ENCODE measurements at places on chromosomes 2 and 18.
A peak's percentile ranks its signal among the peaks of the same experiment; 100 is the strongest.

GRCh38 chr2:191026377-191026776 is 12.4 kb upstream of the STAT1 start:
- no peak for DNase-seq

DNA sequence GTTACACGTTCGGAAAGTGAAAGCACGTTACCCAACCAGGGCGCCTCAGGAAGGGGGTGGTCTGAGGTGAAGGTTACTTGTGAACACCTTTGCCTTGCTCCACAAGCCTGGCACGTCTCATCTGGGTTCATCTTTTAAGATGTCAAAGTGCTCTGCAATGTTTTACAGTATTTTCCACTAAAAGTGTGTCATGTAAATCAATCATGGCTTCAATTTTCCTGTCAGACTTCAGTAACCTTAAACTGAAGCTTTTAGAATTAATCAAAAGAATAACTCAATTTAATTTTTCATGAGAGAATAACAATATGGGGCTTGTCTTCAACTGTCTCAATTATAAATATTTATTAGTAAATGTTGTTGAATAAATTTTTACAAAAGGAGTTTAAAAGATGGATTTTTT is 93.3 kb upstream of the FANCL start:
- DNase-seq = no peak

- DNase-seq = no peak
Measured at GRCh38 chr2:203886661-203887151, 19.1 kb downstream of the CTLA4 start.

DNA sequence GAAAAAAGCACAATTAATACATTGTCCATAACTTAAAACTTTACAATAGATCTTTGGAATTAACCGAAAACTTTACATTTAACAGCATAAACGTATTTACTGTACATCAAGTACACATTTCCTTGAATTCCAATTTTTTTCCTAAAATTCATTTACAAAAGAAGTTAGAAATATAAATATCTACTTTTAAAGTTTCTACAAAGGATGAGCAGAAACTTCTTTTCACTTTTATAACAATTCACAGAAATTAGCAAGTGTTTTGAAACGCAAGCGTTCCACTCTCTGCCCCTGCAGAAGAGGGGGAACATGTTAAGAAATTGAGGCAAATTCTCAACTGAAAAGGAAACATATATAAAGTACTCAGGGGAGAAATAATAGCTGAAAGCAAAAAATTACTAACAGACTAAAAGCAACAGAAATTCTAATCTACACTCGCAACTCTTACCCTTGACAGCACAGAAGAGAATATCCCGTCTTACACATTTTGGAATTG is 1.5 kb downstream of the NFE2L2 start:
- no peak for DNase-seq

GRCh38 chr2:219457784-219458369 is 23.2 kb downstream of the SPEG start:
- DNase-seq = no peak

- no peak for DNase-seq
Measured at GRCh38 chr2:29898999-29899398, 22.4 kb downstream of the ALK start.

DNA sequence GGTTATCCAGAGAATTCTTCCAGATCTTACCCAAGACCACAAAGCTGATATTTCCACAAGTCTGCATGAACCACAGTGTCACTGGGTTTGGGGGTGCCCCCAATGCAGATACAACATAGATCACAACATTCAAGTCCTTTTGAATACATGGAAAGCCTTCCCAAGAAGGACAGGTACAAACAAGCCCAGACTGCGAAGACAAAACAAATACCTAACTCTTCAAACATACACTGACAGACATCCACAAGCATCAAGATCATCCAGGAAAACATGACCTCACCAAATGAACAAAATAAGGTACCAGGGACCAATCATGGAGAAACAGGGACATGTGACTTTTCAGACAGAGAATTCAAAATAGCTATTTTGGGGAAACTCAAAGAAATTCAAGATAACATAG is 93.1 kb downstream of the MDH1 start:
- no peak for DNase-seq

DNA sequence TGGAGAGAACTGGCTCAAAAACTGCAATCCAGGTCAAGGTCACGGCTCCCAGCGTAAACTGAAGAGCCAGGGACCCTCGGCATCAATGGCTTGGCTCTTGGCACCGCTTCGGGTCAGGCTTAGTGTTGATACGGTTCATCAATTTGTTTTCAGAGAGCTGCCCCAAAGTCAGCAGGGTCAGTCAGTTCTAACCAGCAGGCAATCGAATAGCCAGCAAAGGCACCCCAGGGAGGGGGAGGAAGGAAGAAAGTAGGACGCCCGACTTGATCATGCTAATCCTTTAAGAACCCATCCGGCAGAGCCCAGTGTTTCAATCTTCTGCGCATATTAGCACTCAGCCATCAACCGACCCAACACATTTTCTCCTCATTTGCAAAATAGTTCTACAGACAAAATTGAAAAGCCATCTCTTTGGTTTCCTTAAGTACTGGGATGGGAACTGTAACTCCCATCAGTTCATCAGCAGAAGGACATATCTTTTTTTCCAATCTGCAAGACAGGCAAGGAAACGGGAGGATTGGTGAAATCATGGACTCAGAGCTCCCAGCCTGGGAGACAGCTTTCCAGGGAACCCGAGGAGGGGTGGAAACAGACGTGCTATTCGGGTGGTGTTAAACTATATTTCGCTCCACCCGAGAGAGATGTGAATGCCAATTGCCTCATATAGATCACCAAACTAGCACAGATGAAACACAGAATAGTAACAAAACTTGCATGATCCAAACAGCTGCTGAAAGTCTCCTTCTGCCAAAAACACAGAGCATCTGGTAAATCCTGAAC is 40.7 kb upstream of the CABLES1 start:
- no peak for DNase-seq

DNA sequence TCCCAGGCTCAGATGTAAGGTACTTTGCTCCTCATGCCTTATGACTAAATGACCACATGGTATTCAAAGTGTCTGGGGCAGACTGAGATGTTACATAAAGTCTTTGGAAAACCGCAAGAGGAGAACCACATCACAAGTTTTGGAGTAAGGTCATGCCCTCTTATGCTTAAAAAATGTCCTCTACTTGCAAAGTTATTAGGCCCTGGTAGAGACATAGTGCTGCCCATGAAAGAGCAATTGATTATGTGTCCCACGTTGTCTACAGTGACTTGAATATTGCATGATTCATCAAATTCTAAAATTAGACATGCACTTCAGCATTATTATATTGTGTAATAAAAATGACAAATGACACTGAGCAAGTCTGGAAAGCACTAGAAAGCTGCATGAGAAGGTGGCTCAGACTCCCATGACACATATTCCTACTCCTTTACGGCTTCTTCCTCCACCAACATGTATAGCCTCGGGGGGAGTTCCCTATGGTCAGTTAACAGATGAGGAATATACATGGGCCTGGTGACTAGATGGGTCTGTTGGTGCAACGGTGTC is 602.6 kb upstream of the VRK2 start:
- no peak for DNase-seq

DNA sequence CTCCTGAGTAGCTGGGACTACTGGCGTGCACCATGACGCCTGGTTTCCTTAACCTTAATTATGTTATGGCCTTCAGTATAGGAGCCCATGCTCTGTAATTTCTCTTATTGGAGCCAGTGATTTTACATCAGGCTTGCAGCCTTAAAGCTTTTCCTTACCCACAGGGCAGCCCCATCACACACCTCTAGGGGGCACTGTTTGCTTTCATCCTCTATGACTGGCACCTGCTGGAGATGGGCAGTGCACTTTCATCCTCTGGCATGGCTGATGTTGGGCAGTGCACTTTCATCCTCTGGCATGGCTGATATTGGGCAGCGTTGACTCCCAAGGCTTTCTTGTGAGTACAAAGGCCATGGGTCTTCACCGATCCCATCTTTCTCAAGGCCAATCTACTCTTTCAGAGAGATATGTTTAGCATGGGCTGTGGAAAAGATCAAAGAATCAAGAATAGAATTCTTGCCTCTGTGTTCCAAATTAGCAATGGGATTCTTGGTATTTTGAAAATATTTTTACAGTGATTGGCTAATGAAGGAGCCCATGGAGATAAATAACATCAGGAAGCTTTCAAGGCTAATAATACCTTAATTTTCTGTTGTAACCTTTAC is 80.7 kb upstream of the MEX3C start:
- no peak for DNase-seq

DNA sequence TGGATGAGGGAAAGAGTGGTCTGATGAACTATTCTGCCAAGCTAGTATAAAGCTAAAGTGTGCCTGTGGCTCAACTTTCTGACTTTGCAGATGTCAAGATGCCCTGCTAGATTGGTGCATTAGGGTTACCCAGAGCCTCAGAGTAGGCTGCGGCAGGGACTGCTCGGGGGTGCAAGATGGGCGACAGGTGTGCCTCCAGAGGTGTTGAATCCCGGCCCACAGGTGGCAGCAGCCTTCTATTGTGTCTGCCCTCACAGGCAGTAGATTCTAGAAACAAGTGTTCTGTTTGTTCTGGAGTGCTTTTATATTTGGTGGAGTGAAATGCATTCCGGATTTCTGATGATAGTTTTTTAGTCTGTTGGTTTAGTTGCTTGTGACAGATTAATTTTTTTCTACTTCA is 131.6 kb upstream of the IL1R2 start:
- DNase-seq = no peak

DNA sequence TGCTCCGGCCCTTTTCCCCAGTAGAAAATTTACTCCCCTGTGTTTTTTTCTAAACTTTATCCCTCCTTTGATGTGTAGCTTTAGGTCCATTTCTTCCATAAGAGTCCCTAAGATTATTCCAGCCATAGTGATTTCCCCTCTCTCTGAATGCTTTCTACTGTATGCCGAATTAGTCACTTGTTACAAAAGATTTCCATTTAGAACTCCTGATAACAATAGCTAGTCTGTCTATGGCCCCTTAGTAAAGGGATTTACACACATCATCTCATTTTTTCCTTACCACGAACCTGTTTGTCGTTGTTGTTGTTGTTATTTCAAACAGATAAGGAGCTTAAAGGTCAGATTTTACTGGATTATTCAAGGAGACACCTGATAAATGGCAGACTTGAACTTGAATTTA is 256.1 kb downstream of the PAX3 start:
- no peak for DNase-seq

DNA sequence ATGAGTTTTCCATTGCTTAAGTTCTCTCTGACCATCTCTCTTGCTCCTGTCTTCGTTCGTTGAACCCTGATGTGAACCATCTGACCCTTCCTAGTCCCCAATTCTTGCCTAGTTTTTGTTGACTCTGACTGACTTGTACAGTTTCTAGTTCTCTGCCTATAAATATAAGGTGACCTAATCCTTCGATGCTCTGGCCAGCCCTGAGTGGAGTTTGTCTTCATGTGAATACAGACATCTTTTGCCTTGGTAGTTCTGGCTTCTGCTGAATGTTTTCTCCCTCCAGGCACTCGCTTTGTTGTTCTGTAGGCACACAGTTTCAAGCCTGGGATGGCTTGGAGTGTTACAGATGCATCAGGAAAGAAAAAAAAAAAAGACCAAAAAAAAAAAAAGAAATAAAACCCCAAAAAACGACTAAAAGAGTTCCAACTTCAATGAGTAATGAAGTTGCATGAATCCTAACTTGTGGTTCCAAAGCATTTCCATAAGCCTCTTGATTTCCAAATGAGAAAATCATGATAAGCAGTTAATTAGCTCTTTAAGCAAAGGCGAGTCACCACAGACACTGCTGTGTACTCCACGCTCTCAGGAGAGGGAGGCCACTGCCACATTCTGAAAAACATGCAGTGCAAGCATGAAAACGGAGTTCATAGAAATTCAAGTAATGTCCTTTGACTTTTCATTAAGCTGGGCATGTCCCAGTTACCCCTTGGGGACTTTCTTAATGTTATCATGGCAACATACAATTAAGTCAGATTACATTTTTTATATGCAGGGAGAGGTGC is 165.2 kb downstream of the TDRD15 start:
- DNase-seq = no peak

- peak; percentile 43 for DNase-seq
Measured at GRCh38 chr18:46051731-46052461, 20.2 kb downstream of the PSTPIP2 start.

- no peak for DNase-seq
Measured at GRCh38 chr18:25230658-25231326, 121.2 kb downstream of the ZNF521 start.

- no peak for DNase-seq
Measured at GRCh38 chr2:99644419-99644787, 154.6 kb upstream of the REV1 start.

- no peak for DNase-seq
Measured at GRCh38 chr18:63298400-63299365, 20.9 kb downstream of the BCL2 start.

- DNase-seq = no peak
Measured at GRCh38 chr2:30272761-30273573, 41.6 kb downstream of the LBH start.

GRCh38 chr2:98768384-98769113 is 37.6 kb upstream of the MGAT4A start:
- DNase-seq = no peak

DNA sequence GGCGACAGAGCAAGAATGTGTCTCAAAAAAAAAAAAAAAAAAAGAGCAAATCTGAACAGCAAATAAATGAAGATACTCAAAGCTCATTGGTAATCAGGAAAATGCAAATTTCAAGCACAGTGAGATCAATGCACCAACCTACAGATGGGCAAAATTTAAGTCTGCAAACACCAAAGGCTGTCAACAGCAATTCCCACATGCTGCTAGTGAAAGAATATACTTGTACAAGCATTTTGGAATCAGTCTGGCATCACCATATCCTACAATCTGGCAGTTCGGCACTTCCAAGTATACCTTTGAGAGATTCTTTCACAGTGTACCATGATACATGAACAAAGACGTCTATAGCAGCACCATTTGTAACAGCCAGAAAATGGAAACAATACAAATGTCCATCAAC is 4.1 kb downstream of the HDHD2 start:
- no peak for DNase-seq

DNA sequence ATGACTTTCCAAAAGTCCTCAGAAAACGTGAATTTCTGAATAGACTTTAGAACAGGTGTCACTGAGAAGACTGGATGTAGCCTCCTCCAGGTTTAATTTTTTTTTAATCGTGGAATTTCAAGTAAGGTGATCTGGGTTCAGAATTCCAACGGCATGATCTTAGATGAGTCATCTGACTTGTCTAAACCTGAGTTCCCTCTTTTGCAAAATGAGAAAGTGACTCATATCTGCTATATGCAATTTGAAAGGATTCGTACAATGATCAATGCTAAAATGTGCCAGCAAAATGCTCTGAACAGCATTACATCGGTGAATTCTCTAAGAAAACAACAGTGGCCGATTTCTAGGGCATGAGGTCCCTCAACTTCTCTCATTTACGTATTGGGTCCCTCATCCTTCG is 69.1 kb upstream of the ZNF516 start:
- no peak for DNase-seq

DNA sequence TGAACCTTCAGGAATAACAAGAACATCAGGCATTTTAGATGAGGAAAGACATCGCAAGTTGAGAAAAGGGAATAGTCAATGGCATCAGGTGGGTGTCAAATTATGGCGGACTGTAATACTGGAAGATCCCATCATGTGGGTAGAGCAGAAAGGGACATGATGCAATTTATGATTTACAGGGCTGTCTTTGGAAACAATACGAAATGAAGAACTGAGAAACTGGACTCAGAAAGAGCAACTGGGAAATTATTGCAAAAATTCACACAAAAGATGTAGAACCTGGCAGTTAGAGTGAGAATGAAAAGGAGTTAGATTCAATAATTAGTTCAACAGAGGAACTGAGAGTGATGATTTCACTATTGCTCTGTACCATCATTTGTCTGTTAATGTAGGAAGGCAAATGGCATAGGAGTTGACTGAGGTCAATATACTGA is 1635.0 kb upstream of the ACVR2A start:
- no peak for DNase-seq

Data from HuH-7.5 (cell line).